ENCODE measurements at places on chromosomes 7 and 10.

DNA sequence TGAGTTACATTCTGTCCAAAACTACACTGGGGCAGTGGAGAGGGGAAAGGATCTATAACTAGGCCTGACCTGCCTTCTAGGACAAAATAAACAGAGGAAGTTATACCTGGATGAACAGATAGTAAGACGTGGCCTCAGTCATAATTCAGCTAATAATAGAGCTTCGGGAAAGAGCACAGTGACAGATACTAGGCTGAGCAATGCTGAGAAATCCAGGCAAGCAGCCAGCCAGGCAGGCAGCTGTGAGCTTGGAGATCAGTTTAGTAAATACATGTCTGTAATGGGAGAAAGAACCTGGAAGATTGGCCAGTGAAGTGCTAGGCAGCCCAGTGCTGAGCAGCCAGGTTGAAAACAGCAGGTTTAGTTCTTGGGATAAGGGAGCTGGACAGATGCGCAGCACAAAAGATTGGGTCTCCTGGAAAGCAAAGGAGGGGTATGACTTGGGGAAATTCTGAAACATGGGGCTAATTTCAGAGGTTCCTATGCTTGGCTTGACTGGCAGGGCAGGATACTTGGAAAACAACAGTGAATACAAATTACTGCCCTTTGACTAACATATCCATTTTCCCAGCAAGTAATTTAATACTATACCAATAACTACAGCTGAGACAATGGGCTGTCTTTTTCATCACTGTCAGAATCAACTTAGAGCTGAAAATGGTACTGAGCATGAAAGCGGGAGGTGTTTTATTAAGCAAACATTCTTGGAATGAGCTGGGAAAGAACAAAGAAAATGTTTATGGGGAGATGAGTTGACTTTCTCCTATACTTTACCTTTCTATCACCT is 140.8 kb downstream of the DGKB start:
- peak; percentile 65 for DNase-seq

- DNase-seq, result no peak
Measured at GRCh38 chr7:143518941-143519340, 41.3 kb downstream of the TAS2R41 start.

DNA sequence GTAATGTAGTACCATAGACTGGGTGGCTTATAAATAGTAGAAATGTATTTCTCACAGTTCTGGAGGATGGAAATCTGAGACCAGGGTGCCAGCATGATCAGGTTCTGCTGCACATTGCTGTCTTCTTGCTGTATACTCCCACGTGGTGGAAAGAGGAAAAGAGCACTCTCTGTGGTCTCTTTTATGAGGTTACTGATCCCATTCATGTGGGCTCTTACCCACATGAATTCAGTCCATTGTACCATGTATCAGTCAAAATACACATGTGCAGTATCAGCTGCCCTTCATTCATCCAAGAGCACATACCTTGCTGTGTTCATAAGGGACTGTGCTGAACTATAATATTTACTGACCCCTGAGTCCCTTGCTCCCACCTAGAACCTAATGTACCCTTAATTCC is 17.1 kb downstream of the PNLIPRP2 start:
- no peak for DNase-seq

DNA sequence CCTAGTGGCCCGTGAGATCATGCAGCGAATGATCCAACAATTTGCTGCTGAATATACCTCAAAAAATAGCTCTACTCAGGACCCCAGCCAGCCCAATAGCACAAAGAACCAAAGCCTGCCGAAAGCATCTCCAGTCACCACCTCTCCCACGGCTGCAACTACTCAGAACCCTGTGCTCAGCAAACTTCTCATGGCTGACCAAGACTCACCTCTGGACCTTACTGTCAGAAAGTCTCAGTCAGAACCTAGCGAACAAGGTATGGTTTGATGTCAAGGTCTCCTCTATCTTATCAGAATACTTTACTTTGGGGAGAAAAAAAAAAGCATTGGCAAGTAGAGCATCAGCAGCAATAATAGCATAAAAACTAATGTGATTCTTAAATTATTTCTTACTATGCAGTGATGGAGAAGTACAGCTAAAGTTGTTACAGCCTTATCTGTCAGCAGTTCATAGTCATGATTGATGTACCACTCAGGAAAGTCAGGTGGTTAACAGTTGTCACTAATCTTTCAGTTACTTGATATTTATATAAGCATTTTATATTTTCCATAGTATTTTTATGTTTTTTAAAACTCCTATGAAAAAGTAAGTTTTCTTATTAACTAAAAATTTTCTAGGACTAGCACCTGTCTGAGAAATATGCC is 117.1 kb downstream of the LCOR start:
- no peak for DNase-seq

Data from NCI-H187 treated with DMSO at 0.1 percent for 48 hours (cell line).